Lung (tissue), 17 donors: ENCODE measurements at places on chromosomes 6 and 20. TPM values are rescaled to one million over a fixed set of nuclear protein-coding genes. Genes with fewer than 3 reads are reported as not detected.

SPTLC3 gene
- total RNA-seq = 23.2 TPM

KIZ gene
- total RNA-seq = 22.5 TPM

HLA-DPA1 gene
- total RNA-seq = 321 TPM

GPSM3 gene
- total RNA-seq = 8.1 TPM

PRDM1 gene
- 9.5 TPM for total RNA-seq

HLA-DQB1 gene
- 36.1 TPM for total RNA-seq

CLPSL2 gene
- not detected for total RNA-seq

LATS1 gene
- total RNA-seq = 26.4 TPM

SLA2 gene
- 1.8 TPM for total RNA-seq

DACT2 gene
- total RNA-seq = 2.4 TPM

KCNB1 gene
- total RNA-seq = 1.0 TPM

C4B gene
- total RNA-seq = 168 TPM

SLCO4A1 gene
- 4.7 TPM for total RNA-seq

ADGRG6 gene
- total RNA-seq = 177 TPM

ADGRF5 gene
- 339 TPM for total RNA-seq

ACAT2 gene
- 84.4 TPM for total RNA-seq

TNXB gene
- total RNA-seq = 56.9 TPM

MEP1A gene
- 0.06 TPM for total RNA-seq

NKX2-2 gene
- not detected for total RNA-seq

CD40 gene
- total RNA-seq = 20.4 TPM

FOXQ1 gene
- 22.9 TPM for total RNA-seq

RNF146 gene
- total RNA-seq = 89.4 TPM

TSBP1 gene
- total RNA-seq = not detected

HLA-DMA gene
- 130 TPM for total RNA-seq

CUTA gene
- total RNA-seq = 88.7 TPM

TGM2 gene
- total RNA-seq = 476 TPM

FRK gene
- 18.3 TPM for total RNA-seq

GPR63 gene
- total RNA-seq = 0.55 TPM

TTPAL gene
- total RNA-seq = 7.0 TPM
